Stimulated activated CD4-positive, alpha-beta T cell treated with anti-CD3 and anti-CD28 coated beads, Interleukin-1b, Interleukin-23, amount 100 ng/mL, for 1 hour (primary cell): ENCODE measurements at places on chromosomes 16 and 17.

DNA sequence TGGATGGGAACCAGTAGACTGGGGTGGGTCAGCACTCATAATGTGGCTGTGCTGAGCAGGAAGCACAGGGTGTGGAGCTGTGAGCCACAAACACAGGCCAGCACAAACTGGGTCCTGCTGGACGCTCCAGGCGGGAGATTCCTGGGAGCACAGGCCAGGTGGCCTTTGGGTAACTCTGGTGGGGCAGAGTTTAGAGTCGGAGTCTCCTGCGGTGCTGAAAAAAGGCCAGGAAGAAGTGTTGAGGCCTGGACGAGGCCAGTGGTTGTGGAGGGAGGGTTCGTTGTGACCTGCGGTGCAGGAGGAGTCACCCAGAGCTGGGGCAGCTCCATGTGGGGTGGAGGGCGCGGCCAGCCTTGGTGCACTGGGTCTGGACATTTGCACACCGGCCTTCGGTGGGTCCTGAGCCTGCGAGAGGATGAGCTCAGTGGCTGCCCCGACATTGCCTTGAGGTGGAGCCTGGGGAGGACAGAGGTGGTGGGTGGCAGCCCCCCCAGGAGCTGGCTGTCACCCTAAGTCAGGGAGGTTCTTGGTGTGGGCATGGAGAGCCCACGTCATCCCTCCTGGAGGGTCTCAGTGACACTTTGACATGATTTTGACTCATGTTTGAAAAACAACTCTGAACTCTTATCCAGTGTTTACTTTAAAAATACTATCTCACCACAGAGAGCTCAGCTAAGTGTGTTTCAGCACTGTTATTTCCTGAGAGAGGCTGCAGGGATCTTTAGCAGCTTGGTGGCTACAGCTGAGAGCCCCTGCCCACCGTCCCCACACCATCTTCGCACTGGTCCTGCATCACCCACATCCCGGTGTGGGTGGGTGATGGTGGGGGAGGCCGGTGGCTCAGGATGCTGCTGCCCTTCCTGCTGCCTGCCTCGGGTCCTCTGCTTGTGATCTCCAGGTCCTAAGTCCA is 98.7 kb downstream of the NPIPB11 start:
- no peak for DNase-seq

DNA sequence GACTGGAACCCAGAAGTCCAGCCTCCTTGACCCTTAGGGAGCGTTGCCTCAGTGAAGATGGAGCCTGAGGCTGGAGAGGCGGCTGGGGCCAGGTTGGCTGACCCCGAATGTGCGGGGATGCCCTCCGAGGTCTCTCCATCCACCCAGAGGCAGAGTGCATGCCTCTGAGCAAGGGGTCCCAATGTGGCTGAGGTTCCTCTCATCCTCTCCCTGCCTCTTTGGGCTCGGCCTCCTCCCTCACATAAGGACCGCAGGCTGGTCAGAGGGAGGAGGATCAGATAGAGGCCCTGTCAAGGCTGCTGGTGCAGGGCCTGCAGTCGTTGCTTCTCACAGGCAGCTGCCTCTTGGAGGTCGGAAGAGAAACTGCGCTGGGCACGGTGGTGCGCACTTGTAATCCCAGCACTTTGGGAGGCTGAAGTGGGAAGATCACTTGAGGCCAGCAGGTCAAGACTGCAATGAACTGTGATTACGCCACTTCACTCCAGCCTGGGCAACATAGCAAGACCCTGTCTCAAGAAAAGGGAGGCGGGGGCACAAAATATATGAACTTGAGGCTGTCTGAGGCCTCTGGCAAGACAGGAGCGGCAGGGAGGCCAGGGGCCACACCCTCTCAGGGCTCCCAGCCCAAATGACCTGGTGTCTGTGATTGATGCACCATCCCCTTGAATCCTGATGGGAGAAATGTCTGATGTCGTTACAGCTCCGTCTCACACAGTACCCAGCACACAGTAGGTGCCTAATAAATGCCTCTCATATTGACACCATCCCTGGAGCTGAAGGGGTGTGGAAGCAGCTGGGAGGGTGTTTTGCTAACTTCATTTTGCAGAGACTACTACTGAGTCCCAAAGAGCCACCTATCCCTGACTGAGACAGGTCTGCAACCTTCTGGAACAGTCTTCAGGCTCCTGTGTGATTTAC is 220.1 kb upstream of the GSE1 start:
- no peak for DNase-seq

DNA sequence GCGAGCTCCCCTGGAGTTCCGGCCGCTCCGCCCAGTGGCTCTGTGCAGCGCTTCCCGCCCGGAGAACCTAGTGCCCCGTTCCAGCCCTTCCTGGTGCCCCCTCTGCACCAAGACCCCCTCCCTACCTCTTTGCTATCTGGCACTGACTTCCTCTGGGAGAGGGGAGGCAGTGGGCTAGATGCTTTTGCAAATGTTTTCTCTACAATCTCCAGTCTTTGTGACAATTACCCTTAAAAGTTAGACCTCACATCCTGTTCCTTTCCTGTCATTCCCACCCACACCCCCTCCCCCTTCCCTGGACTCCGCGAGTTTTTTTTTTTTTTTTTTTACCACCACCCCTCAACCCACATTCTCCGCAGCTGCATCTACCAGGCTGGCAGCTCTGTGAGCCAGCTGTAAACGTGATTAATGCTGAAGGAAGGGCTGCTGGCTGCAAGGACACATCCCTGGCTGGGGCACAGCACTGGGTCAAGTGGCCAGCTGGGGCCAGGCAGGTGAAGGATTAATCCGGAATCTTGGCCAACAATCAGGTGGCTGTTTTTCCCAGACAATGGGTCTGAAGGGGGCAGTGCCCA is 101.5 kb downstream of the MGAT5B start:
- DNase-seq = no peak

DNA sequence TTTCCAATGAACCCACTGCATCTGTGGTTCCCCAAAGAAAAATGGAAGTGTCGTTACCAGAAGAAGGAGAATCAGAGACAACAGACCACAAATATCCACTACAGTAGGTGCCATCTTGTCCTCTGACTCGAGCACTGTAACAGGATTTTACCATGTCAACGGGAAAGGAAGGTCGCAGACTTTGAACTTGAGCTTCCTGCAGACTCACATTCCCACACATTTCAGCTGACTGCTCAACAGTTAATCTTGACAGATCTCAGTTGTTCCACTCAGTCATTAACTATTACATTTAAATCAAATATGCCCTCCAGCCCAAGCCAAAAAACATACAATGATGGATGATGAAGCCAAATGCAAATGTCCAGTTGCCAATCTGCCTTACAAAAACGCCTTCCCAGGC is 37.0 kb downstream of the GAS7 start:
- DNase-seq = no peak

DNA sequence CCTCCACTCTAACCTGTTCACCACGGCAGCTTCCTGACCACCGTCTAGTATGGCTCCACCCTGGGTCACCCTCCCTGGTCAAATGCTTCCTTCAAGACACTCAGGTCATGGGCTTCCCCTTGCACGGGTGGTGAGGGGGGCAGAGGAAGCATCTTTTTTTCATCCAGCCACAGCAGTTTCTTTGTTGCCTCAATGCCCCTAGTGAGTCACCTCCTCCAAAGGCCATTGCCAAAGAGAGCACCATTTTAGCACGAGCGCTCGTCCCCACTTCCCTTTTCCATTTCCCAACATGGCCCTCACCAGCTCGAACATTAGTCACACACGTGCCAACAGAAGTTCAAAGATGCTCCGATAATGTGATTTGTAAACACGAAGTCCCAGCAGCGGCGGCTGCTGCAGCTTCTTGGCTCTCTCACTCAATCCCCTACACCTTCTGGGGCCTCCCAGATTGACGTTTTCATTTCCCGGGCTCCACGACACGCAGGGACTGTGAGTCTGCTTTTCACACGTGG is 134.6 kb downstream of the GAS7 start:
- no peak for DNase-seq

GRCh38 chr16:4325253-4325758 is 9.4 kb downstream of the GLIS2 start:
- DNase-seq = no peak

- no peak for DNase-seq
These were observed 43.4 kb downstream of the ZNF276 start for GRCh38 chr16:89764711-89765201.

DNA sequence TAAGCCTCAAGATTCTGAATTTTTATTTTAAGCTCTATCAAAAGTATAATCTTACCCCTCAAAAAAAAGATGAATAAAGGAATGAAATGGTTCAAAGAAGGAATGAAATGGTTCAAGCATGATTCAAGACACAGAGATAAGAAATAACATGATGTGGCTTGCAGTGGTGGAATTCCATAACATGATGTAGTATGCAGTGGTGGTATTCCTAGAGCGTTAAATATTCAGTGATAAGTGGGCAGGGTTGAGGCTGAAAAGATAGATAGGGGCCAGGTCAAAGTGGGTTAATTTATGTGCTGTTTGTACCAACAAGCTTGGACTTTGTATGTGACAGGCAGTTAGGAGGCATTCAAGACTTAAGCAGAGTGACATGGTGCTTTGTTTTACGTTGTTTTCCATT is 29.6 kb downstream of the TNRC6A start:
- no peak for DNase-seq

GRCh38 chr16:28499854-28500253 is 5.4 kb downstream of the APOBR start:
- no peak for DNase-seq
